ENCODE measurements at places on chromosomes 11 and 22.

- ATAC-seq: peak; percentile 7
These were observed 2.9 kb downstream of the BCR start for GRCh38 chr22:23183061-23183698.

GRCh38 chr22:26589367-26589844 is 526 bp downstream of the TPST2 start:
- peak; percentile 32 for ATAC-seq

GRCh38 chr11:84558085-84558905 is 1068.8 kb downstream of the DLG2 start:
- ATAC-seq: peak; percentile 57

DNA sequence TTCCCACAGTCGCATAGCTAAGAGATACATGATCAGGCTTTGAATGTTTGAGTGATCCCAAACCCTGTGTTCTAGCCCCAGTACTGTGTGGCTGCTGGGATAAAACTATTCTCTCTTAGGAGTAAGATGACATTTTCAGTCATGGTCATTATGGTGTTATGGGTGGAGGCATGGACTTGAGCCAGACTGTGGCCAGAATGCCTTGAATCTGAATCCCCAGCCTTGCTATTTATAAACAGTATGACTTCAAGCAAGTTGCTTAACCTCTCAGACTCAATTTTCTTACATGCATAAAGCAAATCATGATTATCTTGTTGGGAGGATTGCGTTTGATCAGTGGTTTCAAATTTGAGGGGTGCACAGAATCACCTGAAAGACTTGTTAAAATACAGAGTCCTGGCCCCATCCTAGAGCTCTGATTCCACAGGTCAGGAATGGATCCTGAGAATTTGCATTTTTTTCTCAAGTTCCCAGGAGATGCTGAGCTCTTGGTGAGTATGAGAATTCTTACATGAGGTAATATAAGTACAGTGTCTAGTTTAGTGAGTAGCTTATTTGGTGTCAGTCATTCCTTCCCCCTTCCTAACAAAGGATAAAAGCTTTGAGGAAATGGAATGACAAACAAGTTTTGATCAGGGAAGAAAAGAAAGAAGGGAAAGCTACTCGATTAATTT is 571.7 kb downstream of the METTL15 start:
- no peak for ATAC-seq

DNA sequence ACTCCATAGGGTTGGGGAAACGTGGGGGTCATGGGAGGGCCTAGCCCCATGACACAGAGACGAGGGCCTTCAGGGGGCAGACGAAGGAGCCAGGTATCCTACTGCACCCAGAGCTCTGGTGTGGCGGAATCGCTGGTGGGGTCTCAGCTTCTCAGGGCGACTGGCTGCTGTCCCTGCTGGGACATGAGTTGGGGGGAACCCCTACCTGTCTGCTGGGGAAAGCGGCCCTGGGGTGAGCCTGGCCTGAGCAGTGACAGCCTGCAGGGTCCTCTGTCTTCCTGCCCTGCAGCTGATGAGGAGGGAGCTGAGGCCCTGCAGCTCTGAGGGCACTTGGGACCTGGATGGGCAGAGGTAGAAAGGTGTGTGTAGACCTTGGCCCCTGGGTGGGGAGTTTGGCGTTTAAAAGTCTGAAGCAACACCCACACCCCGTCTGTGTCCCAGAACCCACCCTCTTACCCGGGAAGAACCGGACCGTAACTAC is 33.6 kb upstream of the GRAMD4 start:
- ATAC-seq: no peak

GRCh38 chr11:122307476-122308035 is 191.5 kb upstream of the BLID start:
- no peak for ATAC-seq

- ATAC-seq: no peak
These were observed 27.7 kb downstream of the MUC6 start for GRCh38 chr11:1008803-1009145.

Measured in esophagus mucosa (tissue), 1 donor.